Motor neuron (in vitro differentiated cells): ENCODE measurements at places on chromosomes 2 and 18.

- no peak for ATAC-seq
Observed at GRCh38 chr2:234411793-234412192, 85.1 kb downstream of the ARL4C start.

- no peak for ATAC-seq
Observed at GRCh38 chr2:241947876-241948275, 78.3 kb downstream of the RTP5 start.

DNA sequence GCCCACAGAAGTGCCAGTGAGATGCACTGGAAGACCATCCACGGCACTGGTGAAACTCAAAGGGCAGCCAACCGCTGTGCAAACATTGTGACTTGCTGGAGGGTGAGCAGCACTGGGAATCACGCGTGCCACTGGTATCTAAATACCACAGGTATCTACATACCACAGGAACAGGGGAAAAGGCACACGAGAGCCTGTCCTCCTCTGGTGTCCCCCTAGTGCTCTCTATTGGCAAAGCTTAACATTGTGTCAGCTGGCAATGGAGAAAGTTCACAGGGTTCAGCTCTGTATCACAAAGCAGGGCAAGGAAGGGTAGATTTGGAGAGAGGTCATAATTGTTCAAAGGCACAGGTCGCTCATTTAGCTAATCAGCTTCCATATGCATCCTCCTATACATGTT, 12.6 kb upstream of the SEC11C start:
- no peak for ATAC-seq

DNA sequence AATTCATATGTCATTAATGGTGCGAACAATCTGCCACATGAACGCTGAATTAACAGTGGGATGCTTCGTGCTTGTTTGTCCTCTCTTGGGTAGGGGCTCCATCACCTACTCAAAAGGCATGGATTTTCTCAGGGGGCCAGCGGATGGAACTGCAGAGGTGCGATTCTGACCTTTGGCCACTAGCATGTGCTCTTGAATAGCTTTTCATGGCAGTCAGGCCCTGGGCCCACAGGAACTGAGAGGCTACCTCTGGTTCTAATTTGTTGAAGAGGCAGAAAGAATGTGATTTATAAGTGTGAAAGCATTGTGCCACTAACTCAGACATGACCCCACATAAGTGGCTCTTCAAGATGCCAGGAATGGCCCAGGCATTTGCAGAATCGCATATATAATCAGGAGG, 283.2 kb downstream of the INSIG2 start:
- peak; percentile 82 for ATAC-seq

- no peak for ATAC-seq
Observed at GRCh38 chr2:39050109-39050508, 70.7 kb downstream of the SOS1 start.

GRCh38 chr2:128733450-128733849, 414.8 kb upstream of the HS6ST1 start:
- peak; percentile 11 for ATAC-seq

GRCh38 chr2:119487434-119488244, 36.6 kb downstream of the SCTR start:
- no peak for ATAC-seq

DNA sequence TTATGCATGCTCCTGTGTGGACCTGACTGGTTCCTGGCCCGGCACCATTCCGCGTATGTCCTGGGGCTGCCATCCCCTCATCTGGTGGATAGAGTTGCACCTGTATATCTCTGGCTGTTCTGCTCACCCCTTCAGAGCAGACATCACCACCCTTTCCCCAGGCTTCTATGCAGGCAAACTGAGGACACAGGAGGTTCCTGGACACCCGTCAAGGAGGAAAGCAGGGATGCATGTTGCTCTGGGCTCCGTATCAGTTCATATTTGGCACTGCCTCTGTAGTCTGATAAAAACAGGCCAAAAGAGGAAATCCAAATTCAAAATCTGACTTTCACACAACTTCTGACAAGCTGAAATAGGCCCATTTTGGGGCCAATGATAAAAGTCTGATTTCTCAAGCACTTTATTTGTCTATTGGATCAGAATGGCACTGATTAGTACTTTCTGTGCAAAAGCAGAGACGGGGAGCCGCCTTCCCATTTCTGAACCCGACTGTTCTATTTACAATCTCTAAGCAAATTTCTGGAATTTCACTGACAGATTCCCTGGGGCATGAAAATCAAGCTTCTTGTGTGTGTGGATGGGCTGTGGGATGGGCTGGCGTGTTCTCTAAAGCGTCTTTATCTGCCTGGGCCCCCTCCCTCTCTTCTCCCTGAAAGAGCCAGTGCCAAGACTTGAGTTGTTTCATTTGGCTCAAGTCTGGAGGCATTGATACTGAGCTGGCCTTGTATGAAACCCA, 96.9 kb downstream of the SETBP1 start:
- no peak for ATAC-seq

DNA sequence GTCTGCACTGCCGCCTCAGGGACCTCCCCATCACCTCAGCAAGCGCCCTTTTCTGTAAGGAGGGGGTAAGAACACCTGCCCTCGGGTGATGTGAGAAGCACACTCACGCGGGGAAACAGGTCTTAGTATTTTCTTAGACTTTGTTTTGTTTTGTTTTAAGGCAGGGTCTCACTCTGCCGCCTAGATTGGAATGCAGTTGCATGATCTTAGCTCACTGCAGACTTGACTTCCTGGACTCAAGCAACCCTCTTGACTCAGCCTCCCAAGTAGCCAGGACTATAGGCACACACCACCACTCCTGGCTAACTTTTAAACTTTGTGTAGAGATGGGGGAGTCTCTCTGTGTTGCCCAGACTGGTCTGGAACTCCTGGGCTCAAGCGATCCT, 37.1 kb downstream of the RAMP1 start:
- no peak for ATAC-seq

DNA sequence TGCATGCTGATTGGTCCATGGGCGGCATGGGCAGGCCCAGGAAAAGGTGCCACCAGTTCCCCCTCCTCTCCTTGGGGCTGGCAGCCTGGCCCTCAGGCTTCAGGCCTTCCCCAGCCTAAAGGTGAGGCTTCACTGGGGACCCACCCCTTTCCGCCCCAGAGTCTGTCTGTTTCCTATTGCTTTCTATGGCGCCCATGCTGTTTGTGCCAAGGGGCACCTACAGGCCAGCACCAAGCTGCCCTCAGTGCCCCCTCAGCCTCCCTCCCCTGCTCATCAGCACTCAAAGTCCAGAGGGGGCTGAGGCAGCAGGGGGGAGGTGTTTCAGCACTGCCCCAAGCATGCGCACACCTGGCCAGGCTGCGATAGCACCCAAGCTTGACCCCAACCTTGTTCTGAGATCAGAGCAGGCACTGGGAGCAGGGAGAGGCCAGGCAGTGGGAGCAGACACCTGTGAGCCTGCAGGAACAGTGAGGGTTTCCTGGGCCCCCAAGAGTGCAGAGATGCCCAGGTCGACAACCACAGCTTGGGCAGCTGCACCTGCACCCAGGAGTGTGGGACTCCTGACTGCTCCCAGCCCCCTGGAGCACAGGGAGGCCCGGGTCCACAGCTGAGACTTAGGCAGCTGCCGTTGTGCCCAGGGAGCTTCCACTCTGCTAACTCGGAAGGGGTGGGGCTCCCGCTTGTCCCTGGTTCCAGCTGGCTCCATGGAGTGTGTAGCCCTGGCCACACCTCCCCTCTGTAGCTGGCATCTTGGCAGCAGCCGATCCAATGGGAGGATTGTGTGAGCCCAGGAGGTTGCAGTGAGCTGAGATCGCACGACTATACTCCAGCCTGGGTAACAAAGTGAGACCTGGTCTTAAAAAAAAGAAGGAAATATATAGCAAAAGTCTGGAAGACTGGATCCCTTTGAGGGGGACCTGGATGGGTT, 69.1 kb downstream of the NCAPH start:
- peak; percentile 73 for ATAC-seq
